AG09309 (cell line): ENCODE measurements at places on chromosomes 13 and 19.

DNA sequence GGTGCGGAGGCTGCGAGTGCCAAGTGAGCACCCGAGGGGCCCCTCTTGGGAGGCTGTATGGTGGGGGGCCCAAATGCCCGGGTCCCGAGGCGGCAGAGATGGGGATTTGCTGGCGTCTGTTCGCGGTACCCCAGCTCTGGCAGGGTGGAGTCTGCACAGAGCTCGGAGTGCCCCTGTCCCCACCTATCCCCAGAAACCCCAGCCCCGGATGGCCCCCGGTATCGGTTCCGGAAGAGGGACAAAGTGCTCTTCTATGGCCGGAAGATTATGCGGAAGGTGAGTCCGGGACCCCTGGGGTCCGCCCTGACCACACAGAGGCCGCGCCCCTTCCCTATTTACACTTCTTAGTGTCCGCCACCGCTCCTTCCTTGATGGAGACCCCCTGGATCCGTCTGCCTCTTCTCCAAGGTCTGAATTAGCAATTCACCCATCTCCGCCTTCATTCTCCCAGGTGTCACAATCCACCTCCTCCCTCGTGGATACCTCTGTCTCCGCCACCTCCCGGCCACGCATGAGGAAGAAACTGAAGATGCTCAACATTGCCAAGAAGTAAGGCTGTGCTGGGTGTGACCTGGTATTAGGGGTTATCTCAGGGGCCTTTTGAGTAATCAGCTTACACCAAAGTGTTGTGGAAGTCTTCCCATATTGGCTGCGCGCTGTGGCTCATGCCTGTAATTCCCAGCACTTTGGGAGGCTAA lies 630 bp downstream of the PNPLA6 start:
- no peak for DNase-seq

DNA sequence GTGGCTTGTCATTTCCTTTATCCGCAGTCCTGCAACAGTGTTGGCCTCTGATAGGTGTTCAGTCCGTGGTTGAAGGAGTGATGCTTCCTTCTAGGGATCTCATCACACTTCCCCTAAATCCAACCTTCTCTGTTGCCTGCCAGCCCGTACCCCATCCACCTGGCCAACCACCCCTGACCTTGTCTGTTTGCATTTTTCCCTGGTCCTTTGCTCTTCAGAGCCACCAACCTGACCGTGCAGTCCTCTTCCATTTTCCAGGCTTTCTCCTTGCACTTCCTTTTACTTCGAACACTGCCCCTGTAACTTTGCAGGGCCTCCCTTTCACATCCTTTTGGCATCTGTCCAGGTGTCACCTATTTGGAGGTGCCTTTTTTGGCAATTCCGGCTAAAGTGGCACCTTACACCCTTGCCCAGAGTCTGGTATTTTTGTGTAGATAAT lies 696 bp downstream of the ZNF460 start:
- DNase-seq: no peak

- peak; percentile 63 for DNase-seq
These were observed 74.7 kb upstream of the TEX29 start for GRCh38 chr13:111245576-111246384.

GRCh38 chr13:113393563-113394338 lies 29.8 kb upstream of the GRTP1 start:
- DNase-seq: no peak

DNA sequence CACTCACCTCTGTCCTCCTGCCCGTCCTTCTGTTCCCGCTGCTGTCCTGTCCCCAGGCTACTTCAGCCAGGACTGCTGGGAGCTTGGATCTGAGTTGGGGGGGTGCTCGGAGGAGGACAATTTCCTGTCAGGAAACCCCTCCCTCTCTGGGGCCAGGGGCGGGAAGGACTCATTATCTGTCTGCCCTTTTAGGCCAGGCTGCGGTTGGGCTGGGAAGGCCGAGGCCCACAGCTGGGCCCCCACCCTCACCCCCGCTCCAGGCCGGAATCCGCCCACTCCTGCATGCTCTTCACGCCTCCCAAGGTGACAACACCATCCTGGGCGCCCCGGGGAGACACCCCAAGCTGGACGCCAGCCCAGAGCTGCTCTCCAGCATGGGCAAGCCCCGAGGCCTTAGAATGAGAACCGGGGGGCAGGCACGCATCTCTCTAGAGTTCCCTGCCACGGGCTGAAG lies at the start of gene EXOC3L2:
Gene EXOC3L2, minus strand, starts transcription at position 74 of the 454 bp plus-strand sequence. CDS start 6,362 bp downstream, outside the sequence.
- DNase-seq: no peak

DNA sequence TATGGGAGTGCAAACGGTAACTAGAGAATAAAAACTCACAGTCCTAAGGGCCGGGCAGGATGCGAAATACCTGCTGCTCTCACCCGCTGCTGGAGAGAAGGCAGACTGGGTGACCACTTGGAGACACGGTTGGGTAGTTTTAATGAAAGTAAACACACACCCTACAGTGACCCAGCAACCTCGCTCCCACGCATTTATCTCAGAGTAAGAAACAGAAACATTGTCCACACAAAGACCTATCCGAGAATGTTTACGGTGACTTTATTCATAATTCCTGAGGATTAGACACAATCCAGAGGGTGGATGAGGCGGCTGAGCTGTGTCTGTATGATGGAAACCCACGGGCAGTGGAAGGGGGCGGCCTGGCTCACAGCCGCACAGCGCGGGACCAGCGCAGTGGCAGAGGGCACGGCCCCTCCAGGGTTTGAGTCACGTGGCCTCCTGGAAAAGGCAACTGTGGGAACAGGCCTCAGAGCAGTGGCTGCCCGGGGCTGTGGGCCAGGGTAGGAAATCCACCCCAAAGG lies 73.5 kb upstream of the C13orf46 start:
- no peak for DNase-seq

- no peak for DNase-seq
These were observed 1161.3 kb downstream of the SLITRK1 start for GRCh38 chr13:82720986-82721385.

GRCh38 chr19:35208121-35208520 lies 20.4 kb downstream of the FAM187B start:
- no peak for DNase-seq

DNA sequence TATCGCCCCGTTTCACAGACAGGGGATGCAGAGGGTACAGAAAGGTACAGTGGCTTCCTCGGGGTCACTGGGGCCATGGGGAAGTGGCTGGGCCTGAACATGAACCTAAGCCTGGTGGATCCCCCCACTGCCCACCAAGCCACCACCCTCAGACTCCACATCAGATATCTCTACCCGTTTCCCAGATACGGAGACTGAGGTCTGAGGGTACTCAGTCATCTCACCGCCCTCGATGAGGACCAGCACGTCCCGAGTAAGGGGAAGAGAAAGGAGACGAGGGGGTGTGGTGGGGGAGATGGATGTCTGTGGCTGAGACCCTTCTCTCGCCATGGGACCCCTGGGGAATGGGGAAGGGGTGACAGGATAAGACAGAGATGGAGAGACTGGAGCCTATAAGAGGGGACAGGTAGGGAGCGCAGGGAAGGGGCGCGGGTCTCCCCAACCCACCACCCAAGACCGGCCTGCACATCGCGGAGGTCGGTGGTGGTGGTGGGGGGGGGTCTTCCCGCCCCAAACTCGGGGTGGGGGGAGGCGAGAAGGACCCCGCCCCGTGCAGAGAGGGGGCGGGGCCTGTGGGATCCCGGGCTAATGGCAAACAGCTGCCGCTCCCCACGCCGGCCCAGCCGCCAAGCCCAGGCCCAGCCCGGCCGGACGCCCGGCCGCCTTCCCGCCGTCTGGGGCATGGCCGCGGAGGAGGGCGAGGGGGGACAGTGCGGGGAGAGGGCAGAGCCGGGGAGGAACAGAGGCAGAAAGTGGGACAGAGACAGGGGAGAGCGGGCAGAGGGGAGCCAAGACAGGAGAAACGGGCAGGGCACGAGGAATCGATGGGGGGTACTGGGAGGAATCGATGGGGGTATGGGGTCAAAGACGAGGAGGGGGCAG lies 698 bp downstream of the KANK2 start:
- no peak for DNase-seq

DNA sequence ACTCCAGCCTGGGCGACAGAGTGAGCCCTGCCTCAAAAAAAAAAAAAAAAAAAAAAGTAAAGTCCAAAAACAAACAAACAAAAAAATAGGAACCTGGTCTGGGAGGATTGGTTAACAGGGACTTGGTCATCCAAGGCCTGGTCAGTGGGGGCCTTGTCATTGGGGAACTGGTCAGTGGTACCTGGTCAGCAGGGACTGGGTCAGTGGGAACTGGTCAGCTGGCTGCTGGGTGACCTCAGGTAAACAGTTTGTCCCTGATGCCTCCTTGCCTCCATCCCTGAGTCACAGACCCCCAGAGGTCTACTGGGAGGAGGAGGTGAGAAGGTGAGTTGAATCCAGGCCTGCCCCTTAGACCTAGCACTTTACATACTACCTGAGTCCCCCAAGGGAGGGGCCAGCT lies 5.7 kb upstream of the ZNF14 start:
- DNase-seq: no peak

DNA sequence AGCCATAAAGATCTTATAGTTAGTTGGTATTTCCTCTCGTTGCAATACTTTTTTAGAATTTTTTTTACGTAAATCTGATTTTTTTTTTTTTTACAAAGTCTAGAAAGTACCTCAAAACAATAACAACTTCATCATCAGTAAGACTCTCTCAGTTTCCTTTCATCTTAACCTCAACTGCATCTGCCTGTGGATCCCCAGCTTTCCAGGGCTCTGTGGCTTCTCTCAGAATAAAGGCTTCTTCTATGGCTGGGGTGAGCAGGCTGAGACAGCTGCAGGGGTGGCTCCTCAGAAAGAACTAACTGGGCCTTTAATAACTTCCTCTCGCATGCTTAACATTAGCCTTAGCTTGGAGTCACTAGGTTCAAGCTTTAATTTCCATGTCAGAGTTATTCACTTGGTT lies 4.2 kb downstream of the ZNF506 start:
- no peak for DNase-seq

DNA sequence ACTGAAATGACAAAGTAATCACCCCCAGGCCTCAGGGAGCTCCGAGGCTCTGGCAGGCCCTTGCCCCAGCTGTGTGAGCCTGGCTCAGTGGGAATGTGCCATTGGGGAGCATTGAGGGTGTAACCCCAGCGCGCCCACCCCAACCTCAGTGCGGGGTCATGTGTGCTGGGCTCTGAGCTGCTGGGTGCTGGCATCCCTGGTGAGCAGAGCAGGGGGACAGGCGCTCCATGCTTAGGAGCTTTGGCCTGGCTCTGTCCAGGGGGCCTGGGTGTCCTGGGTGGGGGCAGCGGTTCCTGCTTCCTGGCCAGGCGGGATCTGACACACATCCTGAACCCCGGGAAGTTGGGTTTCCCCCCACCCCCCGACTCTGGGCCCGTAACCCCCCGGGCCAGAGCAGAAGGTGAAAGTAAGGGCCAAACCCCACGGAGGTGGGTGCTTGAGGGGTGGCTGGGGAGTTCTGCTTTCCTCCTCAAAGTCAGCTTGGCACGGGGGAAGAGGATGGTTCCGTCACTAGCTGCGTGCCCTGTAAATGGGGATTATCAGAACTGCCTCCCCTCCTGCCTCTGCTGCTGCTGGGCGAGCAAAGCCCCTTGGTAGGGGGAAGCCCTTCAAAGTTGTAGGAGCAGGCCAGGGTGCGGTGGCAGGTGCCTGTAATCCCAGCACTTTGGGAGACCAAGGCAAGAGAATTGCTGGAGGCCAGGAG lies 1.7 kb downstream of the LRP3 start:
- no peak for DNase-seq

- no peak for DNase-seq
These were observed 14.2 kb downstream of the MED26 start for GRCh38 chr19:16613841-16614240.

DNA sequence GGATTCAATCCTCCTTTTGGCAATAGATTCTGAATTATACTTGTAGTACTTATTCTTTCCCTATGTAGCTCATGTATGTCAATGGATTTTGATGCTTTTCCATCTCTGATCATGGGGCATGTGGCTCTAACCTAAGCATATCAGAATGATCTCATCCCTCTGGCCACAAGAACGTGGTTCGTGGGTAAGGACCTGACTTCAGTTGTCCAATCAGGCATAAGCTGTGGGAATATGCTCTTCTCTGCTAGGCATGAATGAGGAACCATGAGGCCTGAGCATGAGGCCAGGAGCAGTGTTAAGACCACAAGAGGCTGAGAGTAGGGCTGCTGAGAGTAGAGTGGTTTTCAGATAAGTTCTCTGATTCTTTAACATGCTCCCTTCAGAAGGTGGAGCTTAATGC lies 292.4 kb upstream of the TSHZ3 start:
- DNase-seq: no peak

GRCh38 chr13:45878966-45879365 lies 27.4 kb upstream of the SIAH3 start:
- DNase-seq: no peak
